Stimulated activated CD8-positive, alpha-beta memory T cell treated with anti-CD3 and anti-CD28 coated beads, Interleukin-2, amount 100 ng/mL, for 48 hours (primary cell): ENCODE measurements at places on chromosomes 6 and 20.

GRCh38 chr6:84805145-84805544 is 40.7 kb upstream of the TBX18 start:
- no peak for DNase-seq

DNA sequence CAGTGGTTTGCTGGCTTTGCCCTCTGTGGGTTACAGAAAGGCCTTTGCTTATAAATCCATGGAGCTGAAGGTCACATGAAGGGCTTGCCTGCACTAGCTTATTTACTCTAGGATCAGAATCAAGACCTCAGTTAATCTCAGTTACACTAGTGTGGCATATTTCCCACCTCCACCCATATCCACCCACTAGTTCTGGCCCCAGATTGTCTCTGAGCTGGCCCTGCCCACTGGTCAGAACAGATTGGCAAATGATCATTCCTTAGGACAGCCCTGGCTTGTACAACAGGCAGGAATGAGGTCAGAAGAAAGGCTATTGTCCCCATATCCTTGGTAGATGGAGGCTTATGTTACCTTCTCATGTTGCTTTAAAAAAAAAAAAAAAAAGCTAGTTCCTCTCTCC is 33.3 kb upstream of the SASH1 start:
- DNase-seq: no peak

GRCh38 chr6:134707342-134708031 is 242.4 kb downstream of the ALDH8A1 start:
- DNase-seq: no peak

DNA sequence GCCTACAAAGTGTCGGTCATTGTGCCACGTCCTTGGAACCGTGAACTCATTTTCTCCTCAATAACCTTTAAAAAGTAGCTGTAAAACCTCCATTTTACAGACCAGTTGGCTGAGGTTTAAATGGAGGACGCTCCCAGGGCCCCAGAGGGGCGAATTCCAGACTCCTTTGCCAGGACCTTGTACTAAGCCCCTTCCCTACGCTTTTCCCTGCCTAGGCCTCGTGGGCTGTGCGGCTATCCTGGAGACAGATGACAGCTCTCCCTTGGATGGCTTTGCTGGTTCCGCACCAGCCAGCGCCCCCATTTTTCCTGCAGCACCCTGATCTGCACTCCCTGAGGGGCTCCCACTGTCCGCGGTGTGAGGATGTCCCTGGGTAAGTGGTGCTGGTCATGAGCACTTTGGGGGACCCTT is 12.1 kb upstream of the SNHG17 start:
- DNase-seq: no peak

- DNase-seq: no peak
These were observed 8.5 kb upstream of the TUBB2A start for GRCh38 chr6:3165631-3166534.
